ENCODE measurements at places on chromosomes 6 and 20.
A peak's percentile ranks its signal among the peaks of the same experiment; 100 is the strongest.

- peak; percentile 76 for DNase-seq
These were observed 7.0 kb downstream of the TMEM244 start for GRCh38 chr6:129853996-129854711.

GRCh38 chr6:65566117-65566516, 140.9 kb downstream of the EYS start:
- no peak for DNase-seq

- no peak for DNase-seq
These were observed 530 bp downstream of the GOPC start for GRCh38 chr6:117601811-117602150.

- no peak for DNase-seq
These were observed 37.7 kb downstream of the LY86 start for GRCh38 chr6:6626187-6626586.

- peak; percentile 8 for DNase-seq
These were observed 37.1 kb upstream of the RPS6KA2 start for GRCh38 chr6:166664135-166664534.

- no peak for DNase-seq
These were observed 10.8 kb downstream of the MAVS start for GRCh38 chr20:3857405-3857804.

GRCh38 chr6:11621119-11621518, 83.6 kb downstream of the TMEM170B start:
- no peak for DNase-seq

GRCh38 chr6:144931172-144932035, 646.3 kb downstream of the UTRN start:
- DNase-seq, result peak; percentile 41

GRCh38 chr20:38190936-38191371, 25.9 kb upstream of the TGM2 start:
- DNase-seq, result no peak

DNA sequence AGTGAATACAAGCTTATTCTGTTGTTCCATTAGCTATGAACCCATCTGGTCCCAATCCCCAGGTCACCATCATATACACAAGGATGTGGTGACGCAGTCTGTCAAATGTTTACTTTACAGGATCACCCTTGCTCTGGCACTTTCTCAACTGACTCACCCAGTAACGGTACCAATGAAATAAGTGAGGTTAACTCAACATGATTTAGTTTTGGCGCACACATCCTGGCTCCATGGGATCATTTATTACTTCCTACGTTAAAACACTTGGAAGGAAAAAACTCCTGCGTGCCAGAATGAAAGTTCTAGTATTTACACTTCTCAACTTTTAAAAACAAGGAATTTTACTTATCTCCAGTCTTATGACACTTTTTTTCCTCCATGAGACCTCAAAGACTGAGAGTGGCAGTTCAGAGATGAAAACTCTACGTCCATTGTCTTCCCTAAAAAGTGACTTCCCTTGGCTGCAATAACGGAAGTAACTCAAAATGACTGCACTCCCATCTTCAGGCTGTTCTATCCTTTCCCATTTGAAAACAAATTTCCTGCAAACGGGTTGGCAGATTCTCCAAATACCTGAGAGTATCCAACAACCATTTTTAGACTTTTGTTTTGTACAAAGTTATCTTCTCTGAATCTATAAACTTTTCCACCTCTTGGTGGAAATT, 15.9 kb downstream of the AGPAT4 start:
- peak; percentile 97 for DNase-seq
